ENCODE measurements at places on chromosomes 6 and 20.

GRCh38 chr6:99338188-99338587, 11.3 kb downstream of the FAXC start:
- DNase-seq = no peak

DNA sequence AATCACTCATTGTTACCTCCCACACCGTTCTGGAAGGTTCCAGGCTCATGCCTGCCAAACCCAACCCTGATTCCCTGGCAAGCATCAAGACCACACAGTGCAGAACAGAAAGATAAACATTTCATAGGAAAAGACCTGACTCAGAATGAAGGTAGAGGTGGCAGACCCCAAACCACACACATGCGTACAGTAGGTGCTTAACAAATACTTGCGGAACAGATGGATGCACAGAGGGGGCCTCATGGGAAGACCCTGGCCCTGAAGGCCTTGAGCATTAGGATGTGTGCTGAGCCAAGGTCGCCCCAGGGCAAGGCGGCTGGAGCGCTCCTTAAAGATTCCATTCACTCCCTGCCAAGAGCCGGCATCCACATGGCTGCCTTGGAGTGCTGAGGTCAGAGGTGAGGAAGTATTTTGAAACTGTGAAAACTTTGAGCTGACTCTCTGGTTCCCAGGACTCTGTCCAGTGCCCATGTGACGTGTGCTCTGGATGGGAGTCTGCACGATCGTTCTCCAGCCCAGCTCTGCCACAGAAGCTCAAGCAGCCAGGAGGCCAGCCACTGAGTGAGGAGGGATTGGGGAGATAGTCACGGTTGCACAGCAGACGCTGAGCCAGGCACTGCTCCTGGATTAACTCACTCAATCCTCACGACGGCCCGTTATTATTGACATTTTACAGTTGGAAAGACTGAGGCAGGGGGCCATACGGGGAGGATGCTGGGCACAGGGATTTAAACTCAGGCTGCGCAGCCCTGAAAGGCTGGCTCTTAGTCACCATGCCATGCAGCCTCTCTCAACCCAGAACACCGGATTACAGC, 65.5 kb upstream of the AFDN start:
- DNase-seq = no peak

GRCh38 chr6:53310771-53311585, 37.8 kb downstream of the ELOVL5 start:
- DNase-seq = no peak

DNA sequence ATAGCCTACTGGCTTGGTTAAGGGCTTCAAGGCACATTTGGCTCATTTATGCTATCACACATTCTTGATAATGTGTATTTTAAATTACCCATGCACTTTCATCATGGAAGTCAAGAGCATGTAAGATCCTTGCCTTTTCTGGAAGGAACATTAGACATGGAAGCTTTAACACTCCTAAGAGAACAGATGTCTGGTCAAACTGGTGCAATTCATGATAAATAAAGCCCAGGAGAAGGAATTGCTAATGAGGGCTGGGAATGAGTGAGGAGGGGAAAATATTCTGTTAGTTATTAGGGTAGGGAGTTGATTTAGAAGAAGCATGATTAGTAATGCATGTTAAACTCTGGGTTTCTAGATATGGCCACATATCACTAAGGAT, 688.6 kb upstream of the CITED2 start:
- no peak for DNase-seq

- DNase-seq = no peak
These were observed 184.2 kb upstream of the BMP2 start for GRCh38 chr20:6583134-6583738.

DNA sequence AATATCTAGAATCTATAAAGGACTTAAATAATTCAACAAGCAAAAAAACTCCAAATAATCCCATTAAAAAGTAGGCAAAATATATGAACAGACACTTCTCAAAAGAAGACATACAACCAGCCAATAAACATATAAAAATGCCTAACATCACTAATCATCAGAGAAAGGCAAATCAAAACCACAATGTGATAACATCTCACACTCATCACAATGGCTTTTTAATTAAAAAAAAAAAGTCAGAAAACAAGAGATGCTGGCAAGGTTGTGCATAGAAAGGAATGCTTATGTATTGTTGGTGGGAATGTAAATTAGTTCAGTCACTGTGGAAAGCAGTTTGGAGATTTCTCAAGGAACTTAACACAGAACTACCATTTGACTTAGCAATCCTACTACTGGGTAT, 979.6 kb upstream of the MAP3K7 start:
- no peak for DNase-seq

DNA sequence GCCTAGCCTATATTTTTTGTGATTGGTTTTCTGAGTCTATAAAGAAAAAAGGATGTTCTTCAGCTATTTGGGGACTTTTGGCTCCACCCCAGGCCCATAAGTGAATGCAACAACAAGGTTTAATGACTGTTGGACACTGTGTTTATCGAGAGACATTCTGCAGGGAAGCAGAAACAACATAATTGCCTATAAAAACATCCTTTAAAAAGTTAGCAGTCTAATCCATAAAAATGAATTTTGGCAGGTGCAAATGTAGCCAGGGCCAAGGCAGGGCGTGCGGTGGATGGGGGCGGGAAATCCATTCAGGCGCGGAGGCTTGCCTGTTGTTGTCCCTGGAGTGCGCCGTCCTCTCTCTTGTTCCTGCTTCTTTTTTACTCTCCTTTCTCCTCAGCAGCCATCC, 99.3 kb downstream of the PAX1 start:
- peak; percentile 33 for DNase-seq

- no peak for DNase-seq
These were observed 699.7 kb downstream of the DOK5 start for GRCh38 chr20:55175081-55175480.

- DNase-seq = peak; percentile 20
These were observed 8.3 kb downstream of the CD109 start for GRCh38 chr6:73704260-73704659.

DNA sequence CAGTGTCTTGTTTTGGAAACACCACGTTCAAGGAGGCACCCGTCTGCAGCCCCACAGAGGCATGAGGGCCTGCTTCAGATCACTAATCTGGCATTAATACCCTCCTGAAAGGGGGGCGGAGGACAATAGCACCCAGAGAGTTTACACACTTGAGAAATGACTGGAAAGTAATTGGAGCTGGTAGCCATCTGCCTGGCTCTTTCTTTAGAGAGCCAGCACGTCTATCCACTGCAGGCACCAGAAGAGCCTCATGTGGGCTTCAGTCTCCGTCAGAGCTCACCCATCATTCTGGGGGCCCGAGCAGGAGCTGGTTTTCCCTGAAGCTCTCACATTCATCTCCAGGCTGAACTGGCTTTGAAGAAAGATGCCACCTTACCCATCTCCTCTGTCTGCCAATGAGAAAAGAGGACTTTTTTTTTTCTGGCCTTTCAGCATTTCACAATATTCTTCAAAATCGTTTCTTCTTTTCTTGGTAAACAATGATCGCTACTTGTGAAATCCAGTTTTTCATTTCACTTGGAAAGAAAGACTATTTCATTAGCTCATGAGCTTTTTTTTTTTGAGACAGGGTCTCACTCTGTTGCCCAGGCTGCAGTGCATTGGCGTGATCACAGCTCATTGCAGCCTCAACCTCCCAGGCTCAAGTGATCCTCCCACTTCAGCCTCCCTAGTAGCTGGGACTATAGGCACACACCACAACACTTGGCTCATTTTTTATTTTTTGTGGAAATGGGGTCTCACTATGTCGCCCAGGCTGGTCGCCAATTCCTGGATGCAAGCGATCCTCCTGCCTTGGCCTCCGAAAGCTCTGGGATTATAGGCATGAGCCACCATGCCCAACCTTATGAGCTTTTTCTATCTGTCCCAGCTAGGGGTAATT, 124.7 kb upstream of the ZNF217 start:
- no peak for DNase-seq

- DNase-seq = no peak
These were observed 656 bp downstream of the RTEL1 start for GRCh38 chr20:63658749-63659187.

DNA sequence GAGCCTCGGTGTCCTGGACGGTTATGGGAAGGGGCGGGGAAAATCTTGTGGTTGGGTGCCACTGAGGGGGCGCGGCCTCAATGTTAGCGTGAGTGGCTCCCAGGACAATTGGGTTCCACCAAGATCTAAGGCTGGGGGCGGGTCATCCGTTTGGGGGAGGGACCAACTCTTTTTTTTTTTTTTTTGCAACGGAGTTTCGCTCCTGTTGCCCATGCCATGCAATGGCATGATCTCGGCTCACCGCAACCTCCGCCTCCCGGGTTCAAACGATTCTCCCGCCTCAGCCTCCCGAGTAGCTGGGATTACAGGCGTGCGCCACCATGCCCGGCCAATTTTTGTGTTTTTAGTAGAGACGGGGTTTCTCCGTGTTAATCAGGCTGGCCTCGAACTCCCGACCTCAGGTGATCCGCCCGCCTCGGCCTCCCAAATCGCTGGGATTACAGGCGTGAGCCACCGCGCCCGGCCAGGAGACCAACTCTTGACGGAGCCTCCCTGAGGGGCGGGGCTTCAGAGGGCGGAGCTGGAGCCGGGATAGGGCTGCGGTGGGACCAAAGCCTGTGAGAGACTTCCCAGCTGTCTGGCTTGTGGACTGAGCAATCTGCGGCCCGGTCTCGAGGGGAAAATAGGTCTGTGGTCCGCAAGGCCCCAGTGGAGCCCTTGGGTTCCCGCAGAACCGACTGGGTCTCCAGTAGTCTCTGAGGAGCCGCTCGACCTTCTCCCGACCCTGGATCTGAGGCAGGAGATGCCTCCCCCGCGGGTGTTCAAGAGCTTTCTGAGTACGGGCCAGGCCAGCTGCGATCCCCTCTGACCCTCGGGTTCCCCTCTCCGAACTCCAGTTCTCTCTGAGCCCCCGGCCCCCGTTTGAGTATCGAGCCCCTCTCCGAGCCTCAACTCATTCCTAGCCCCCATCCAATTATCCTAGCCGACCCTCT, 1.1 kb downstream of the SPAG4 start:
- DNase-seq = peak; percentile 95

- no peak for DNase-seq
These were observed 52.8 kb downstream of the TBC1D7 start for GRCh38 chr6:13275435-13275989.

- no peak for DNase-seq
These were observed 3.2 kb upstream of the TUBB1 start for GRCh38 chr20:59015812-59016711.

DNA sequence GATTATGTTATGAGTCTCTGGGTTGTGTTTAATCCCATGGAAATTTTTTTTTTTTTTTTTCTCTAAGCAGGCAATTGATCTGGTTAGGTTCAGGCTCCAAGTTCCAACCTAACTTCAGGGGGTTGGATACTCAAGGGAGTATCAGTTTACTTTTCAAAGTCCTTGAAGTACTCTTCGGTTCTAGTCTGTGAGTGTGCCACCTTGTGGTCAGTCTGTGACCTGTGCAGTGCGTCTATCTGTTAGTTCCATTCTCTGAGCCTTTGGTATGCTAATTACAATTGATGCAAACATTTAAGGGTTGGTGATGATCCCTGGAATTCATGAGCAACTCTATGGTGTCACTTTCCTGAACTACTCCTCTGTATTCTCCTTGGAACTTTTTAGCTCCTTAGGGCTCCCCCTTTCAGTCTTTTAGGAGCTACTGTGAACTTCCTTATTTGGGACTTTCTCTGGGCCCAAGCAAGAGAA, 342.0 kb downstream of the SOX4 start:
- DNase-seq = no peak

DNA sequence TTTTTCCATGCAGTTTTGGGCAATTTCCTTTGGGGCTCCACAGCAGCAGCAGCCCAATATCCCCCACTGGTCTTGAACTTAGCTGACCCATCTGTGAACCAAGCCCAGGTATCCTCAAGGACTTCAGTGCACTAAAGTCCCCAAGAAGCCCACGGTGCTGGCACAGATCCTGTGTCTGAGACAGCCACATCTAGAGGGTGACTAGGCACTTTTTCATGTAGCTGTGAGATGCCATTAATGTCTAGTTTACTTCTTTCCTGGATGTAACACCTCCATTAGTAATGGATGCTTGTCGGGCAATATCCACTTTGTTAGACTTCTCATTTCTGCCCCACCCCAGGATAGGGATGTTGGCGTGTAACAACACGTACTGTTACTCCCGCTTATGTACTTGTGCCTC, 176.2 kb upstream of the PROKR2 start:
- DNase-seq = no peak

- DNase-seq = no peak
These were observed 10.7 kb downstream of the HLA-A start for GRCh38 chr6:29953001-29953441.

DNA sequence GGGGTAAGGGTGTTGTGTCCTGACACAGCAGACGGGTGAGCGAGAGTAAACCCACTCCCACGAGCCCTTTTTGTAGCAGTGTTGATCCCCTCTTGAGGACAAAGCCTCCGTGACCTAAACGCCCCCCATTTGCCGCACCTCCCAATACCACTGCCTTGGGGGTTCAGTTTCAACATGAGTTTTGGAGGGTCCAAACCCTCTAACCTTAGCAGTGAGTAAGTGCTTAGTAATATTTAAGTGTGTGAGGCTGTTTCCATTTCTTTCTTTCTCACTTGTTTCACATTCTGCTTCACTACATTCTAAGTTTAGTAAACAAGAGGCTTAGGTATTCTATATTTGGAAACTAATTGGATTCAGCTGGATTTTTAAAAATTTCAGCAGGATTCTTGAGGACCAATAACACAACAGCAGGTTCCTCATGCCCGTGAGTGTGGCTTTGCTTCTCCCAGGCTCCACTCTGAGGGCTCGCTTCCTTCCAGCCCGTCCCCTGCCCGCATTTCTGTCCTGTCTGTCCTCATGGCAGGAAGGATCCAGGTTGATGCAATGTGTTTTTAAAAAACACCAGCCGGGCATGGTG, 41.2 kb downstream of the SNX9 start:
- no peak for DNase-seq

DNA sequence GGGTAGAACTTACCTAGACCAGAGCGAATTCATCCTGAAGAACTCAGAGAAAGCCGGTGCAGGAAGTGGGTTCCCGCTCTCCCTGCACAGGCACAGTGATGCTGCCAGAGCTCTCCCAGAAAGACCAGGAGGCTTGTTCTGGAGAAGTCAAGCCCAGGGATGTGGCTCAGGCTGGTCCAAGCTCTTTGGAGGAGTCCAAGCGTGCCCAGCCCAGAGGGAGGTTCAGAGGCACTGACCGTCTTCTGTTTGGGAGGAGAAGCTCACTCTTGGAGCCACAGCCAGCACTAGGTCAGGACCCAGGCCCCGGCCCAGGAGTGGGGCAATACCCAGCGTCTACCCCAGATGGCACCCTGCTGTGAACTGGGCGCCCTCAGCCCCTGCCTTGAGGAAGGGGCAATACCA, 1.5 kb upstream of the PMEPA1 start:
- DNase-seq = no peak

- no peak for DNase-seq
These were observed 19.2 kb downstream of the TREML4 start for GRCh38 chr6:41247288-41247865.

DNA sequence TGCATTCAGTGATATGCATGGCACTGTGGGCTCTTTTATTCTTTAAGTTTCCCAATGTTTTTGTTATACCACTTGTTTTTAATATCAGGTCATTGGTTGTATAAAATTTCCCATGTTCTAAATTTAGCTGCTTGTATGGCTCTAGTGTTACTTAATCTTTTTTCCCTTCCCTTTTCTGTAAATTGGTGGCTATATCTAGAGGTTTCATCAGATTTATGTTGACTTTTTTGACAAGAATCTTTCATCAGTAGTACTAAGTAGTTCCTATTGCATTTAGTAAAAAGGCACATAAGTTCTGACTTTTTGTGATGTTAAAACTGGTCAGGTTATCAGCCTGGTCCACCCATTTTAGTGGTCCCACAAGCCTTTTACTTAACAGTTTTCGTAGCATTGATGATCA, 51.1 kb downstream of the MMS22L start:
- no peak for DNase-seq

- no peak for DNase-seq
These were observed 123.3 kb upstream of the SLC2A12 start for GRCh38 chr6:134175532-134176263.
